ENCODE measurements at places on chromosomes 1 and 21.
A peak's percentile ranks its signal among the peaks of the same experiment; 100 is the strongest.

DNA sequence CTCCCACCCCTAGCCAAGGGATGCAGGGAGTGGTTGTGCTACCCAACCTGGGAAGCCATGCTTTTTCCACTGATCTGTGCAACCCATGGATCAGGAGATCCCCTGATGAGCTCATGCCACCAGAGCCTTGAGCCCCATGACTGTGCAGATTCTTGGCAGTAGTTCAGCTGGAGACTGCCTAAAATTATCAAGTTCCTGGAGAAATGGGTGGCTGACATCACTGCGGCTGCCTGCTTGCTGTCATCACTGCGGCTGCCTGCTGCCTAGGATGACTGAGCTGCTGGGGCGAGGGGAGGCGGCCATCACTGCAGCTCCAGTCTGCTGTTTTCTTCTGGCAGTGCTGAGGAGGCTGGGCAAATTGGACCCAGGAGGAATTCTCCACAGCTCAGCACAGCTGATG is 159.2 kb downstream of the AGBL4 start:
- no peak for DNase-seq

DNA sequence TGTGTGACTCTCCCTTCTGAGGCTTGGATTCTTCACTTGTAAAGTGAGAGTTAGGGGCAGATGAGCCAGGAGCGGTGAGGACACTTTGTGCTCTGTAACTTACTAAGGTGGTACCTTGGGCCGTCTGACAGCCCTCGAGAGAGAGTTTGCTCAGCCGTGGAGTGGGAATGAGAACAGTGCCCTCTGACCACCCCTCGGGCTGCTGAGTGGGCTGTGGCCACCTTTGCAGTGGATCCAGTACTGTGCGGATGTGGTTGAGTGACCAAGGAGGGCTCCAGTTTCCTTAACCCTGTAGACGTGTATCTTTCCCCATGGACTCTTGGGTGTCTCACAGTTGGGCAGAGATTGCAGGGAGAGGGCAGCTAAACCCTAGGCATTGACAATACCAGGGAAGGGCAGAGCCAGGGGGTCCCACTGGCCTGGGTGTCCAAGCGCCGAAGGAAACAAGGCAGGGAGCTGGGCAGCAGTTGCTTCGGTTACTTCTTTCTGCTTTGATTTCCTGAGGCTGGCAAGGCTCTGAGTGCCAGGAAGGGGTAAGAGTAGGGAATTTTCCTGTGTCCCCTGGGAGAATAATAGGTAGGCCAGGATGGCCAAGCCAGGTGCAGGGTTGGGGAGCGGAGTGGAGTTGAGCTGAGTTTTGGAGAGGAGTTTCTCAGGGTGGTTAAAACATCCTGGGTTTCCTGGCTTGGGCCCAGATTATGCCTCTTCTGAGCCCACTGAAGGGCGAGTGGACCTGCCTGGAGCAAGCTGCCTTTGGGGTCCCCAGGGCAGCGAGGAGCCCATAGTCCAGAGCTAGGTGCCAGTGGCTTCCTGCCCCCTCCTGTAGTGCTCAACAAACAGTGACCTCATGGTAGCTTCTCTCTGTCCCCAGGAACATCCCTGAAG is 27.6 kb downstream of the HMGCS2 start:
- no peak for DNase-seq

DNA sequence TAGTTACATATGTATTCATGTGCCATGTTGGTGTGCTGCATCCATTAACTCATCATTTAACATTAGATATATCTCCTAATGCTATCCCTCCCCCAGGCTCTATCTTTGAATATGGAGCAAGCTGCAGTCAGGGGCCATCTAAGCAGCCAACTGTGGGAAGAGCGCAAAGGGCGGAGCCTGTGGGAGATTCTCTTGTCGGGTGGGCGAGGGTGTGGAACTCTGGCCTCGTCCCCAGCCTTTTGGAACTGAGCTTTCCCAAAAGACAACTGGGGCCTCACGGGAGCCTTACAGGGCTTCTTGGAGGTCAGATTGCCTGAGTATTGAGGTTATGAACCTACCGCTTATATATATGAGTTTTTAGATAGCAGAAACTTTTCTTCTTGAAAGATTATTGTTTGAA is 117.2 kb downstream of the HHAT start:
- no peak for DNase-seq

DNA sequence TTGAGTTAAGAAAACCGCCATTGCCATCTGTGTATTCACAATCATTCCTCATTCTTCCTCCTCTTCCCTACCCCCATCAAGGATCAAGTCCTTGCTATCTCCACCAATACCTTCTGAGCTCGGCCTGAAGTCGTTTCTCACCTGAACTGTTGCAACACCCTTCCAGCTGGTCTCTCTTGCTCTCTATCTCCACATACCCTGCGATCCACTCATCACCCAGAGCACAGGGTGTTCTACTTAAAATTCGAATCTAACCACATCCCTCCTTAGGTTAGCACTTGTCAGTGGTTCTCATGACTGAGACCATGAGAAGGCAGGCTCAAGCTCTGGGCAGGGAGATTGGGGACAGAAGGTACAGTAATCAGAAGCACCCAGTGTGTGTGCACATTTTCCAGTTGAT is 4.6 kb downstream of the IVL start:
- no peak for DNase-seq

- DNase-seq: no peak
These were observed 30.9 kb upstream of the FCRL4 start for GRCh38 chr1:157628773-157629172.

DNA sequence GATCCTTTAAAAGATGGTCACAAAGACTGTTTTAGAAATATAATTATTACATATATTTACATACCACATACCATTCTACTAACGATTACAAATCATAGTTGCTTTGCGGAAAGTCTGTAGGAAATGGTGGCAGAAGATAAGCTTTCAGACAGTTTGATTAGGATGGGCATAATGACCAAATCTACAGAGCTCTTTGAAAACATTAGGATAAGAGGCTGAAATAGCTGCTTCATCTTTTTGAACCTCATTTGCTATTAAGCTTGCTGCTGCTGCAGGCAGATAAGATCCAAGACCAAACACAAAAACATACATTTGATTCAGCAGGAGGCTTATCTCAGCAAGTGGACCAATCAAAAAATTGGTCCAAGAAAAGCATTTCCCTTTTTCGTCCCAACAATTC is 47.1 kb downstream of the DDAH1 start:
- no peak for DNase-seq

- DNase-seq: peak; percentile 16
These were observed 101.4 kb downstream of the PBX1 start for GRCh38 chr1:164660412-164660772.

DNA sequence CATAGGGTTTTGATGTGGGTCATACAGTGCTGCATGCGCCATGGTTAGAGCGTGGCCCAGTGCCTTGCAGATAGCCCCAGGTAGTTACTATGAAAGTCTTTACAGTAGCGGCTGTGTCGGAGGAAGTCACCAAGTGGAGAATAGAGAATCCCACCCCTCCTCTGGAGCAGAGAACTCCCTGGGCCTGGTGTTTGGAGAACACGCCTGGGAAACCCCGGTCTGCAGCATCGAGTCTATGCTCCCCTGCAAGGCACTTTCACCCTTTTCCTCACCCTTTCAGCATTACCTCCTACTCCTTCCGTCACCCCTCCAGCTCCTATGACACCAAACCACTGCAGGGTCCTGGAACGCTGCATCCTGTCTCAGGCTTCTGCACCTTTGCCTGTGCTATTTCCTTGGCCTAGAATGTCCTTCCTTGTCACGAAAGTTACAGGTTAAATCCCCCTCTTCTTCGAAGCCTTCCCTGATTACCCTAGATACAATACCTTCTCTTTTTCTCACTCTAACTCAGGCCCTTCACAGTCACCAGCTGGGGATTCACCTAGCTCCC is 2.7 kb upstream of the SLC1A7 start:
- no peak for DNase-seq

GRCh38 chr21:19013916-19014315 is 610.3 kb upstream of the TMPRSS15 start:
- DNase-seq: no peak

GRCh38 chr1:245458761-245459174 is 304.0 kb downstream of the KIF26B start:
- DNase-seq: peak; percentile 59

GRCh38 chr1:88983791-88984559 is 8.5 kb downstream of the KYAT3 start:
- peak; percentile 68 for DNase-seq

Data from fibroblast of upper back skin (primary cell).